NCI-H2171 treated with DMSO at 0.1 percent for 48 hours (cell line): ENCODE measurements at places on chromosomes 12 and 14.

GRCh38 chr12:98954506-98954905 lies 309.4 kb downstream of the APAF1 start:
- DNase-seq: no peak

- DNase-seq: peak; percentile 8
These were observed 313.1 kb upstream of the GARIN6 start for GRCh38 chr12:99334285-99335056.

DNA sequence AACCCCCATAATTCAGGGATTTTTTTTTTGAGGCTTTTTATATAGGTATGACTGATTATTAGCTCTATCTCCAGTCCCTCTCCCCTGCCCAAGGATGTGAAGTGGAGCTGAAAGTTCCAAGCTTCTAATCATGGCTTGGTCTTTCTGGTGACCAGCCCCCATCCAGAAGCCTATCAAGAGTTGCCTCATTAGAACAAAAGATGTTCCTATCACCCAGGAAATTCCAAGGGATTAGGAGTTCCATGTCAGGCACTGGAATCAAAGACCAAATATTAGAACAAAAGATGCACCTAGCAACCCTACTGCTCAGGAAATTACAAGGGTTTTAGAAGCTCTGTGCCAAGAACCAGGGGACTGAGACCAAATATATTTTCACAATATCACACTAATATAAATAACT lies 29.9 kb downstream of the LRP6 start:
- DNase-seq: no peak

- no peak for DNase-seq
These were observed 123.4 kb downstream of the ADCK1 start for GRCh38 chr14:77923131-77923936.

- no peak for DNase-seq
These were observed 122.9 kb downstream of the PRKCH start for GRCh38 chr14:61444215-61444768.

GRCh38 chr14:101189266-101189665 lies 285.7 kb upstream of the RTL1 start:
- DNase-seq: no peak
